ENCODE measurements at places on chromosomes 7 and 10.

DNA sequence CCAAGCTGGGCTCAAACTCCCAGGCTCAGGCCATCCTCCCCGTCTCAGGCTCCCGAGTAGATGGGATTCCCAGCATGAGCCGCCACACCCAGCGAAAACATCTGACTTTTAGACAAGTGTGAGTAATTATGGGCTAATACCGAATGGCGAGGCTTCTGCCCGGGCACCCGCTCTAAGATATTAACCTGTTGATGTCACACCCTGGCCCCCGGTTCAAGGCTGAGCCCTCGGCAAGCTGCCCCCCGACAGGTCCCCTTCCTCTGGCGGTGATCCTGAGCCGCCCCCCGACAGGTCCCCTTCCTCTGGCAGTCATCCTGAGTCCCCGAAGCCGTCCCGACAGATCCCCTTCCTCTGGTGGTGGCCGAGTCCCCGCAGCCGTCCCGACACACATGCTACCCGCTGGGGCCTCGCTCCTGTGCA is 5.2 kb downstream of the PSMG3 start:
- no peak for DNase-seq

GRCh38 chr10:118808601-118809356 is 54.0 kb upstream of the CACUL1 start:
- DNase-seq = no peak

GRCh38 chr10:130801784-130802183 is 509.7 kb downstream of the TCERG1L start:
- no peak for DNase-seq

- no peak for DNase-seq
These were observed 103.6 kb downstream of the BTAF1 start for GRCh38 chr10:92027141-92027540.

- no peak for DNase-seq
These were observed 36.0 kb upstream of the DLD start for GRCh38 chr7:107854989-107855388.

- DNase-seq = no peak
These were observed 43.5 kb upstream of the SLC35G1 start for GRCh38 chr10:93850031-93851015.

- DNase-seq = no peak
These were observed 149.7 kb downstream of the DKK1 start for GRCh38 chr10:52463826-52464225.

- DNase-seq = no peak
These were observed 14.2 kb upstream of the FOXK1 start for GRCh38 chr7:4667776-4668509.

GRCh38 chr7:103134836-103135554 is 13.9 kb downstream of the NAPEPLD start:
- DNase-seq = no peak

DNA sequence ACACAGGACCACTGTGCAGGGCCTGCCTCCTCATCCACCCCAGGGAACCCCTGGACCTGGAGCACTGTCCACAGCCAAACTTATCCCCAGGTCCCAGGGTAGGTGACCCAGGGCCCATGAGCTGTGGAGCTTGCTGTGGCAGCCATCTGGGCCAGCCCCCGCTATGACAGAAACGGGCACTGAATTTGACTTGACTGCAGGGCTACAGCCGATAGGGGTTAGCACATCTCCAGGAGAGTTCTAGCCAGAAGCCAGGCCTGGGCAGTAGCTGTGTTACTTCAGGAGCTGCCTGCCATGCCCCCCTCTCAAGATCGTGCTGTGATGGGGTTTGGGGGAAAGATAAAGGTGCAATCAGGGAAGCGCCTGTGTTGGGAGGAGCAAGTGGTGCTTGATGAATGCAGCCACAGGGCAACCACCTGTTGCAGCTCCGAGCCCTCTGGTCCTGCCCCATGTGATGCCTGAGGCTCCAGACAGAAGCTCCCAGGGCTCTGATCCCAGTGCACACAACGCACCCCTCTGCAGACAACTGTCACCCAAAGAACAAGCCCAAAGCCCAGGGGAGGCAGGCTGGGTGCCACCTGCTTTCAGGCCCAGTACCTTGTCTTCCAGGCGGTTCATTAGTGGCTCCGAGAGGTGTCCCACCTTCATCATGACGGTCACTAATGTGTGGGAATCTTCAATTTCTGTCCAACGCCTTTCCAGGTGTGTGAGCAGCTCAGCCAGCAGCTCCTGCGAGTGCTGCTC is 6.5 kb downstream of the TBRG4 start:
- DNase-seq = no peak

- no peak for DNase-seq
These were observed 21.4 kb downstream of the DNAJB12 start for GRCh38 chr10:72333112-72334015.

All from stimulated activated CD8-positive, alpha-beta memory T cell treated with anti-CD3 and anti-CD28 coated beads, Interleukin-15, amount 100 ng/mL, for 48 hours (primary cell).